ENCODE measurements at places on chromosomes 2 and 18. TPM values are rescaled to one million over a fixed set of nuclear protein-coding genes. Genes with fewer than 3 reads are reported as not detected.

GRCh38 chr2:67701011-67701410 lies 303.9 kb downstream of the ETAA1 start:
- H3K27me3 ChIP-seq, result peaks cover 8% of the 10 kb centered on the region
- DNase-seq, result no peak
- no peaks in the 10 kb centered on the region for H3K4me1 ChIP-seq
- H3K36me3 ChIP-seq, result no peaks in the 10 kb centered on the region

GRCh38 chr2:143171817-143172216 lies 42.6 kb downstream of the ARHGAP15 start:
- peaks cover 4% of the 10 kb centered on the region for H3K36me3 ChIP-seq

DNA sequence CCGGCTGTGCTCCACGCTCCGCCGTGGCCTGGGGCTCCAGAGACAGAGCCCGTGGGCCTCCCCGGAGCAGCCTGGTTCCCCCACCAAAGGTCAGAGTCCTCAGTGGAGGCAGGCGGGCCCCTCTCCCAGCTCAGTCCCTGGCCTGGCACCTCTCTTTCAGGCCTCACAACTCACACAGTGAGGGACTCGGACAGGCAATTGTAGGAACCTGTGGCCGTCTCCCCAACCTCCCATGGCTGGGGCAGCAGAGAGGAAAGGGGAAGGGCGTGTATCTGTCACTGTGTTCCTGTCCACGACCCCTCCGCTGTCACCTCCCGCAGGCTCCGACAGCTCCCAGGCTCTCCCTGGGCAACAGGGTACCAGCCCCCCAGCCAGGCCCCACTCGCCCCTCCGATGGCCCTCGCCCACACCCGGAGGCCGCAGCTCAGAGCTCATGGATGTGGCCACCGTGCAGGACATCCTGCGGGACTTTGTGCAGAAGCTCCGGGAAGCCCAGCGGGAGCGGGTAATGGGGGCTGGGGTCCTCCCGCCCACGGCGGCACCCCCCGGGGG lies 32.4 kb upstream of the SNED1 start:
- peak; percentile 58 for DNase-seq
- H3K27ac ChIP-seq, result no peak overlapping the region
- no peaks in the 10 kb centered on the region for H3K27me3 ChIP-seq
- no peaks in the 10 kb centered on the region for H3K4me1 ChIP-seq
- no peak overlapping the region for H3K4me3 ChIP-seq
- no peaks in the 10 kb centered on the region for H3K36me3 ChIP-seq

TFPI gene
- total RNA-seq, result 0.56 TPM

LCT gene
- 0.50 TPM for total RNA-seq

DNA sequence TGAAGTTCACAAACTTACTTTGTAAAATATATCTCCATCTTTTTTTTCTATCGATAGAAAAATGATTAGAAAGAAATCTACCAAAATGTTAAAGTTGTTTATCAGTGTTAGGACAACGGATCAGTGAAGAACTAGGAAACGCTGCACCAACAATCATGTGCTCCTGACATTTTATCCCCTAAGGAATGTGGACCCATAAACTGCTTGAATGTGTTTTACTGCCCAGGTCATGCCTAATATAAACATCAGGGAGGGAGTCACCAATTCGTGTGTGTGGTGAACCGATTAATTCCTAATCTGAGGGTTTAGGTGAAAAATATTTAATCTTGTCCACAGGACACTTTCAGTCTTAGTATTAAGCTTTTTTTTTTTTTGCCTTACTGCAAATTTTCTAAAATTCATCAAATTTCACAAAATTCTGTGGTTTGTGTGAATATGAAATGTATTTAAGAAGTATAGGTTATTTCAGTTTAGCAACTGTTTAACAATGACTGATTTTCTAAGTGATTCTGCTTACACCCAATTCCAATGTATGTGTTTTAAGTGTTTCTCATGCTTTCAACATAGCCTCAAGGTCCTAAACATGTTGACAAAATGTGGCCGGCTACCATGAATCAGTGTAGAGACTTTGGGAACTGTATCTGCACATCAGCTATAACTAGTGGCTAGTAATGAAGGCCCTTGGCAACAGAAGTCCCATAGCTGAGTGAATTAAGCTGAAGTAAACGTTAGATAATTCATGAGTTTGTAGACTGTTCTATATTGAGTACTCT lies 11.1 kb upstream of the KIDINS220 start:
- peaks cover 26% of the 10 kb centered on the region for H3K27me3 ChIP-seq
- H3K27ac ChIP-seq, result no peak overlapping the region
- no peak for DNase-seq
- no peaks in the 10 kb centered on the region for H3K36me3 ChIP-seq
- H3K4me1 ChIP-seq, result no peaks in the 10 kb centered on the region

DNA sequence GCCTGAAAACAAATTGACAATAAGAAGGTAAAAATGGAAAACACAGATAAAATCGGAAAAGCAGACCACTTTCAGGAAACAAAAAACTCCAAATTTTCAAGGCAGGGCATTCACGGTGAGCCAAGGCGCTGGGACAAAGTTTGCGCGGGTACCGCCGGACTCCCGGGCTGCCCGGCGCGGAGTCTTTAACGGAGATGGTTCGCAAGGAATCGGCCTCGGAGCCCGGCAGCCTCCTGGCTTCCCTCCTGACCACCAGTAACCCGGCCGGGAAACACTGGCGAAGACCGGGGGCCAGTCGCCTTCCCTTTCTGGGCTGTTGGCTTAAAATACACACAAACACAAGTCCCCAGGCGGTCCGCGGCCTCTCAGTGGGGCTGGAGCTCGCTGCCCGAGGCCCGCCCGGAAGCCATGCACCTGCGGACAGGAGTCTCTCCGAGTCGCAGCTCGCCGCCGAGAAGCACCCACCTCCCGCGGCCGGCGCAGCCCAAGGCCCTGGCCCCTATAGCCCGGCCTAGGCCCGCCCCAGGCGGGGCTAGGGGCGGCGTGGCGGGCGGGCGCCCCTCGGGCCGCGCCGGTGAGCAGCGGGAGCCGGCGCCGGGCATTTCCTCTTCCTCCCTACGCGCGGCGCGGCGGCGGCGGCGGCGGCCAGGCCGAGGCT lies 622 bp upstream of the KCMF1 start:
- peak overlapping the region; percentile 99 for H3K4me3 ChIP-seq
- peaks cover 43% of the 10 kb centered on the region for H3K4me1 ChIP-seq
- DNase-seq, result peak; percentile 81

GRCh38 chr2:60831921-60832320 lies 49.5 kb upstream of the REL start:
- no peak overlapping the region for H3K4me3 ChIP-seq
- no peak overlapping the region for H3K27ac ChIP-seq
- H3K36me3 ChIP-seq, result no peaks in the 10 kb centered on the region

GRCh38 chr2:104851291-104852089 lies 2.4 kb upstream of the POU3F3 start:
- H3K36me3 ChIP-seq, result peaks cover 9% of the 10 kb centered on the region
- DNase-seq, result no peak
- peak overlapping the region; percentile 83 for H3K4me3 ChIP-seq
- peaks cover 39% of the 10 kb centered on the region for H3K4me1 ChIP-seq
- no peak overlapping the region for H3K27ac ChIP-seq
